ENCODE measurements at places on chromosomes 2 and 18.

DNA sequence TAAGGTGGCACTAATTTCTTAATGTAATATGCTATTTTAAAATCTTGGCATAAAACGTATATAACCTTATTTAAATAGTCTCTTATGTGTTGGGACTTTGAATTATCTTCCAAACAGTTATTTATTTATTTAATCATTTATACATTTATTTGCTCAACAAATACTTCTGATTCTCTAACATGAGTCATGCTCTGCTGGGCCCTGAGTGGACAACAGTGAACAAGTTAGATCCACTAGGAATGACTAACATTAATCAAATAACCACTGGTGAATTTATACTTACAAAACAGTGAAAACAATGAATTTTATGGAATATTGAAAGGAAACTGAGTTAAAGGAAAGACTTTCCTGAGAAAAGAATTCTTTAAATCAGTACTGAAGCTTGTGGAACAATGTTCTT is 1257.2 kb upstream of the CHAC2 start:
- DNase-seq = no peak

DNA sequence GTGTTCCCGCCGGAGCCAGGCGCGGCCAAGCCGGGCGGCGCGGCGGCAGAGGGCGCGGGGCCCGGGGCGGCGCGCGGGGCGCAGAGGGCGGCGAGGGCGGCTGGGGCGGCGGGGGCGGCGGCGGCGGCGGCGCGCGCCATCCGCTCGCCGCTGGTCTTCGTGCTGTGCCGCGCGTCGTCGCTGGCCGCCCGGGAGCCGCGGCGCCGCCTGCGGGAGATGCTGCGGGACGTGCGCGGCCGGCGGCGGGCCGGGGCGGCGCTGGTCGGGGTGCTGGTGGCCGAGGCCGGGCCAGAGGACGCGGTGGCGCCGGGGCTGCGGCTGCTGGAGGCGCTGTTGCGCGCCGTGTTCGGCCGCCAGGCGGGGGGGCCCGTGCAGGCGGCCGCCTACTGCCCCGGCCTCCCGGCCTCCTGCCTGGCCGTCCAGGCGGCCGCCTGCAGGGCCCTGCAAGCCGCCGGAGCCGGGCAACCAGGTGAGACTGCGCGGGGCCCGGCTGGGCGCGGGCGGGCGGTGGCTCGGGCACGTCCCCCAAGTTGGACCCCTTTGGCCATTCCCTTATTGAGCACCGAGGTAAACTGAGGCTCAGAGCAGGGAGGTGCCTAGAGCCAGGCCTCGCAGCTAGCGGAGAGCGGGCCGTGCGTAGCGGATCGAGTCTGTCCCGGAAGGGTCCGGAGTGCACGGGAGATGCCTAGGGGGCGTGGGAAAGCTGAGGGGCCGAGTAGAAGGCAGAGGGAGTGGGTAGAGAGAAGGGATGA is 584 bp downstream of the C2orf72 start:
- DNase-seq = no peak

GRCh38 chr2:205720451-205720902 is 38.2 kb downstream of the NRP2 start:
- no peak for DNase-seq

GRCh38 chr2:210303498-210303897 is 11.5 kb downstream of the MYL1 start:
- DNase-seq = no peak

GRCh38 chr2:9360701-9361100 is 62.6 kb downstream of the ITGB1BP1 start:
- no peak for DNase-seq

DNA sequence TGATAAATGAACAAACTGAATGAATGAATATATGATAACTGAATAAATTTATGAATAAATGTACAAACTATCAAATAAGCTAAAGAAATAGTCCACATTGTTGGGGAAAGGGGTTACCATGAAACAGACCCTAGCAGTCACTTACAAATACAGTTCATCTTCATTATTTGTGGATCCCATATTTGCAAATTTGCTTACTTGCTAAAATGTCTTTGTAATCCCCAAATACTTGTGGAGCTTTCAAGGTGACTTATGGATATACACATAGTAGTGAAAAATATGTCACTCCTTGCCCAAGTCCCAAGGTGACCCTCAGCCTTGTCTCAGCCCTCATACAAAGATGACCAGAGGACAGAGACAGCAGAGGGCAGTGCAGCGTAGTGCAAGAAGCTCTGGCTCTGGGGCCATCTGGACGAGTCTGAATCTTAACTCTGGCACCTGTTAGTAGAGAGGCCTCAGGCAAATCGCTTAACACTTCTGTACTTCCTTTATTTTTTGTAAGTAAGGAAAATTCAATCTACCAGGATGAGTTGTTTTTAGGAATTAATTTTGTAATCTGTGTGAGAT is 3.1 kb downstream of the PAIP2B start:
- no peak for DNase-seq

- no peak for DNase-seq
Observed at GRCh38 chr2:143088388-143088787, 40.8 kb upstream of the ARHGAP15 start.

DNA sequence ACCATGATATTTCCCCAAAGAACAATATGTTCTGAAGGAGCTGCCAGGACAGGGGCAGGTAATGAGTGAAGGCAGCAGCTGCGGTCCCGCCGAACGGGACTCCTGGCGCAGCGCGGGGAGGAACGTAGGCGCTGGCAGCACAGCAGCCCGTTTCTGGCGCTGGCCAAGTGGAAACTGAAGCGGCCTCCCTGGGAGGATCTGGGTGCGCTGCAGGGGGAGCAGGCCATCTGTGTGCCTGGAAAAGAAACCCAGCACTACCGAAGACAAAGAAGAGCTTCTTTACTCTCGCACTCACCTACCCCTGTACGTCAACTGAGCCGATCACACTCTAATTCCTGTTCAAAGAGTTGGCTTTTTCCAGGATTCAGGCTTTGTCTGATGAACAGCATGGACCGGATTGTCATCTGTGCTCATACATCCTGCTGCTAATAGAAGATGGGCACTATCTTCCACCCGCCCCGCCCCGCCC is 11.8 kb downstream of the G6PC2 start:
- DNase-seq = no peak

DNA sequence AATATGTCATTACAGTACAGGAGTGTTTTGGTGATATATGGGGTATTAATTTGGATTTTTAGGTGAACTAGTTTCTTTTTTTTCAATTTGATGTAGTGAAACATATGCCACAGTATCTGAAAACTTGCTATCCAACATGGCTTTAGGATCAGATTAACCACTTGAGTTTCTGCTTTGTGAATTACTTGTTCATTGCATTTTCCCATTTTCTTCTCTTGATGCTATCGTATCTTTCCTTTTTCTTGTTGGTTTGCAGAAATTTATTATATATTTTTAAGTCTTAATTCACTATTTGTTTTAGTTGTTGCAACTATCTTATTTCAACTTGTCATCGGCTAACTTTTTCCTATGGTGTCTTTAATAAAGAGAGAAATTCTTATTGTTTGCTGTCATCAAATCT is 8.8 kb downstream of the IL36A start:
- no peak for DNase-seq

DNA sequence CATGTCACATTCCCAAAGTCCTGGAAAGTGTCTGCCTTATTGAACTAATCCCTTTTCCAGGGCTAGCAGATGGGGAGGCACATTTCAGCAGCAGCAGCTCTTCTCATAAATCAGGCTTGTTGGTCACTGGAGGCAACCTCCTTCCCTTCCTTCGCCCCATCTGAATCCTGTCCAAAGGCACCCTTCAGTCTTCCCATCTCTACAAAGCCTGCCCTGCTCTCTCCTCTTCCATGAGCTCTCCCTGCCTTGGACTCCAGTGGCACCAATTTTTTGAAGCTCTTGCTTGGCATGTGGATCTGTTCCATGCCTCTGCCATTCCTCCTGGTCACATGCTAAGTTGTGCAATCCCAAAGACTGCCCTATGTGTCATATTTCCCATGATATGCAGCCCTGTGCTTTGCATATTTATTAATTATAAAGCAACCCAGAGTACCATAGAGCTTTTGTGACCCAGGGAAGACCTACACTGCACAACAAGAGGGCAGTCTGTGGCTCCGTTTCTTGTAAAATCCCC is 70.3 kb downstream of the ANTXR1 start:
- no peak for DNase-seq

- DNase-seq = no peak
Observed at GRCh38 chr2:181231886-181232621, 225.1 kb upstream of the ITGA4 start.

DNA sequence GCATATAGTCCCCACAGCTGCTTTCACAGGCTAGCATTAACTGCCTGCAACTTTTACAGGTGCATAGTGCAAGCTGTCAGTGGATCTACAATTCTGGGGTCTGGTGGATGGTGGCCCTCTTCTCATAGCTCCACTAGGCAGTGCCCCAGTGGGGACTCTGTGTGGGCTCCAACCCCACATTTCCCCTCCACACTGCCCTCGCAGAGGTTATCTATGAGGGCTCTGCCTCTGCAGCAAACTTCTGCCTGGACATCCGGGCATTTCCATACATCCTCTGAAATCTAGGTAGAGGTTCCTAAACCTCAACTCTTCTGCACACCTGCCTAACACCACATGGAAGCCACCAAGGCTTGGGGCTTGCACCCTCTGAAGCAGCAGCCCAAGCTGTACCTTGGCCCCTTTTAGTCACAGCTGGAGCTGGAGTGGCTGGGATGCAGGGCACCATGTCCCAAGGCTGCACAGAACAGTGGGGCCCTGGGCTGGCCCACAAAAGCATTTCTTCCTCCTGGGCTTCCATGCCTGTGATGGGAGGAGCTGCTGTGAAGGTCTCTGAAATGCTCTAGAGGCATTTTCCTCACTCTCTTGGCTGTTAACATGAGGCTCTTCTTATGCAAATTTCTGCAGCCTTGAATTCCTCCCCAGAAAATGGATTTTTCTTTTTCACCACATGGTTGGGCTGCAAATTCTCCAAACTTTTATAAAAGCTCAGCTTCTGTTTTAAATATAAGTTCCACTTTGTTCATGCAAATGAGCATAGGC is 59.3 kb downstream of the KDM3A start:
- DNase-seq = no peak

DNA sequence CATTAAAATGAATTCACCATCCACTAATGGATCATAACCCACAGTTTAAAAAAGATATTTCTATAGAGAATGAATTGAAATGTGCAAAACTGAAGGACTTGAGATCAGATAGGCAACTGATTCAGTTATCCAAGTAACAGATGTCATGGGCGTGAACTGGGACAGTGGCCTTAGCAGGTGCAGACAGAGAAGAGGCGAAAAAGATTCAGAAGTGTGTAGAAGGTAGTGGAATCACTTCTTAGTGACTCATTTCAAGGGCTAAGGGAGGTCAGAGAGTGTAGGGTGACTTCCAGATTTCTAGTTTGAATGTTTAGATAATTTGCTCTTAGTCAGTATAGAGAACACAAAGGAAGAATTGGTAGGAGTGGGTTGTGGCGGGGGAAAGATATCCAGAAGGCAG is 79.7 kb downstream of the EHBP1 start:
- no peak for DNase-seq

DNA sequence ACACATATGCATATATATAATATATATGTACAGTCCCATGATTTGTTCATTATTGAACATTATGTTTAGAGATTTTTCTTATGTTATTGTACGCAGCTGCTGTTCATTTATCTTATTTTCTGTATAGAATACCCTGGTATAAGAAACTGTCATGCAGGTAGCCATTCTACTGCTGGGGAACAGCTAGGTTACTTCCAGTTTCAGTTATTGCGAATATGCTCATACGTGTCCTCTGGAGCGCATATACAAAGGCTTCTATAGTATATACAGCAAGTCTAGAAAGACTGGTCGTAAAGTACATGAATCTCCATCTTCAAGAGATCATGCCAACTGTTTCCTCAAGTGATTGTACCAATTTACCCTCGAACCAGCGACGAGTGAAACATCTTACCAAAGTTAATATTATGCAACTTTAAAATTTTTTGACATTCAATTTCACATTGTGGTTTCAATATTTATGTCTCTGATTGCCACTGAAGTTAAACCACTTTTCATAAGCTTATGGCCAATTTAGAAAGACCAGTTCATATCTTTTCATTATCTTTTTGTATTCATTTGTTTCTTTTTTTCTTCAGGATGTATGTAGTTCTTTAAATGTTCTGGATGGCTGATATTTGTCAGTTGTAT is 53.5 kb downstream of the RDH14 start:
- DNase-seq = no peak

- no peak for DNase-seq
Observed at GRCh38 chr2:7773362-7774360, 856.4 kb downstream of the RNF144A start.

GRCh38 chr2:165897726-165898125 is 55.9 kb downstream of the TTC21B start:
- DNase-seq = no peak

DNA sequence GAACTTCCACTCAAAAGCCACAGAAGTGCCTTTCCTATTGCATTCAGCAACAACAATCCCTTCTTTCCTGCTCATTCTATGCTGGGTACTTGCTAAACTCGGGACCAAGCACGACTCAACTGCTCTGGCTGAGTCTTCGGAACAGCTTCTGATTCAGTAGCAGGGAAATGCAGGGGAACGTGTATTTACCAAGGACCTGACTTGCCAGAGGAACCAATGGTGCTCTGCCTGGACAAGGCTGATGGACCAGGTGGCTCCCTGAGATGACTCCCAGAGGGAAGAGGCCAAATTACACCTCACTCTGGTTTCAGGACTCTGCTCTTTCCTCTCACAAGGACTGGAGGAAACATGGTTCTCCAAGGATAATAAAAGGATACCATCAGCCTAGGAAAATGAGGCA is 12.2 kb downstream of the CXCR2 start:
- DNase-seq = no peak

All from stimulated activated CD4-positive, alpha-beta T cell treated with anti-CD3 and anti-CD28 coated beads, Interleukin-1b, Interleukin-23, amount 100 ng/mL, for 4 hours (primary cell).